ENCODE measurements at places on chromosomes 2 and 18.

DNA sequence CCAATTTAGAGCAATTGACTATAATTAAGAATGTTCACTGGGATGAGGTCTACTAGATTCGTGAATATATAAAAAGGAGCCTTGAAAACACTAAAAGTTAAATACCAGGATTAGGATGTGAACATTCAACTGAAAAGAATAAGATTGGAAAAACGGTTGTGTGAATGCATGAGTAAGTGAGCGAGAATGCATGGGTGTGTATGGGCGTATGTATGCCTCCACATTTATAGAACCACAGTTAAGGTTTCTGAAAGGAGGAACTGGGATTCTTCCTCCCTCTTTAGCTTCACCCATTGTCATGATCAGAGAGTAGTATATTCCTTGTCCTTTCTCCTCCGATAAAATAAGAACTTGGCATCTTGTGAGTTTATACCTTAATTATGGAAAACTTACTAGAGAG lies 151.1 kb upstream of the UBE2E3 start:
- no peak for DNase-seq

- no peak for DNase-seq
Measured at GRCh38 chr18:34956663-34957062, 84.5 kb upstream of the MAPRE2 start.

- no peak for DNase-seq
Measured at GRCh38 chr2:228118940-228119339, 62.5 kb downstream of the SPHKAP start.

DNA sequence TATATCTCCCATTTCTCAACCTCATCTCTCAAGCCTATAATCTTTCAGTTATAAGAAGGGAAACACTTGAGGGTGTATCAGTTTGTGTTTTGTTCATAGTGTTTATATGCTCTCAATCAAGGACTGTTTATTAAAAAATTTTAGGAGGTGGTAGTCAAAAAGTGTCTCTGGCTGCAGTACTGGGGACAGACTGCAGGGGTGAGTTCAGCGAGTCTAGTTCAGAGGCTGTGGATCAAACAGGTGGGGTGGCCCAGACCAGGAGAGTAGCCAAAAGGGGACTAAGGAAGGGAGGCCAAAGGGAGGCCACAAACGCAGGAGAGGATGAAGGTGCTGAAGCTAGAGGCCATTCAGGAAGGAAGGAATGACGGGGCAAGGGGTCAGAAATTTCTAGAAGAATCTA lies 136.3 kb downstream of the MSH2 start:
- no peak for DNase-seq

DNA sequence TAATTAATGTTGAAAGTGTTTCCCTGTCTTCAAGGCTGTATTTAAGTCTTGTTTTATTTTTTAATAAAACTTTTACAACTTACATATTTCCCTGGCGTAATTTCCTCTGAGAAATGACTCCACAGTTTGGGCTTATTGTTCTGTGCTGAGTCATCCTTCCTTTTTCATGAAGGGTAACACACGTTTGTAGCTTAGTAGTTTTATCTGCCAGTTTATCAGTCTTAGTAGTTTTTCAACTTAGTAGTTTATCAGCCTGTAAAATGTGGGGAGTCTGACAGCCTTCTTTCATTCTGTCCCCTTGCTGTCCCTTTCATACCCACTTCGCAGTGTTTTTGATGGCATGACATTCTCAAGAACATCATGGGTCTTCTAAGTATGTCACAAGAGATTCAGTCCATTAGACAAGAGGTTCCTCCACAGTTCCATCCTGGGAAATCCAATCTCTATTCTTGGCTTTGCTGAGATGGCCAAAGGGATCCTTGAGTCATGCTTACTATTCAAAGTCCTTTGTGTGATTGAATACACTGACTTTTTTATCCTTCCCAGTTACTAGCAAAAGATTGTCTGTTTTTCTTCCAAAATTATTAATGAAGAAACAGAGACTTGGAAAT lies 60.0 kb upstream of the SGPP2 start:
- DNase-seq, result no peak

- DNase-seq, result no peak
Measured at GRCh38 chr2:166092889-166093288, 34.9 kb downstream of the SCN1A start.

DNA sequence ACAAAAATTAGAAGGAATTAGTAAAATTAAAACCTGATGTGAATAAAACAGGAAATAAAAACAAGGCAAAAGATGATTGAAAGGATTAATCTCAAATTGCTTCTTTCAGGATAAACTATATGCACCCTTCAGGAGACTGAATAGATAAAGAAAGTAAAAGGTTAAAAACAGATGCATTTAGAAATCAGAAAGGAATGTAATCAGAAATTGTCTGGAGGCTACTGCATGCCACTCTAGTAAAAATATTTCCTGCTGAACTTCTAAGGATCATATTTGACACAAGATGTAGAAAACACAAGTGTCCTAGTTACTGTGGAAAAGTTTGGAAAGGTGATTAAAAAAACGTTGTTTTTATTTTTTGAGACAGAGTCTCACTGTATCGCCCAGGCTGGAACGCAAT lies 16.2 kb downstream of the CHCHD5 start:
- DNase-seq, result no peak

- DNase-seq, result no peak
Measured at GRCh38 chr2:106575955-106576354, 88.8 kb downstream of the CD8B2 start.

- DNase-seq, result no peak
Measured at GRCh38 chr2:37569986-37570679, 101.3 kb downstream of the CDC42EP3 start.

- no peak for DNase-seq
Measured at GRCh38 chr2:168521053-168521741, 65.1 kb downstream of the CERS6 start.

GRCh38 chr2:43725711-43726246 lies 48.1 kb upstream of the DYNC2LI1 start:
- no peak for DNase-seq

- no peak for DNase-seq
Measured at GRCh38 chr2:195652911-195653310, 4.1 kb upstream of the SLC39A10 start.

GRCh38 chr18:77249569-77250500 lies at the start of gene GALR1:
Gene GALR1 (plus strand): TSS chr18:77249848. CDS start chr18:77250549, 701 bp downstream.
- DNase-seq, result no peak

GRCh38 chr2:44753552-44754285 lies 187.8 kb upstream of the SIX3 start:
- DNase-seq, result no peak

DNA sequence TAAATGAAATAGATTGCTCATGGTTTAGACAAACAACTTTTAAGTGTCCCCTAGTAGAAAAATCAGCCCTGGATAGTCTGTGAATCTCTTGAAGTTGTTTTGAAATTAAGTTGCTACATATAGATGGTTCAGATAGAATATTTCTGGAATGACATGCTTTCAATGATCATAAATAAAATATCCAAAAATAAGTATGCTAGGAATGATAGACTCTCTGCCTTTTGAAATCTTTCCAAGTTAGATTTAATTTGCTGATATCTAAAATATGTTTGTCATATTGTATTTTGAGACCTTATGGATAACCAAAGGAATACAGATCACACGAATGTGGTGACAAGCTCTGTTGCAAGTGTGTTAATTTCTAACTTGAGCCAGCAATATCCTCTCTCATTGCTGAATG lies 488.7 kb downstream of the THSD7B start:
- no peak for DNase-seq

GRCh38 chr2:95669441-95669991 lies 77.7 kb downstream of the TRIM43 start:
- no peak for DNase-seq

DNA sequence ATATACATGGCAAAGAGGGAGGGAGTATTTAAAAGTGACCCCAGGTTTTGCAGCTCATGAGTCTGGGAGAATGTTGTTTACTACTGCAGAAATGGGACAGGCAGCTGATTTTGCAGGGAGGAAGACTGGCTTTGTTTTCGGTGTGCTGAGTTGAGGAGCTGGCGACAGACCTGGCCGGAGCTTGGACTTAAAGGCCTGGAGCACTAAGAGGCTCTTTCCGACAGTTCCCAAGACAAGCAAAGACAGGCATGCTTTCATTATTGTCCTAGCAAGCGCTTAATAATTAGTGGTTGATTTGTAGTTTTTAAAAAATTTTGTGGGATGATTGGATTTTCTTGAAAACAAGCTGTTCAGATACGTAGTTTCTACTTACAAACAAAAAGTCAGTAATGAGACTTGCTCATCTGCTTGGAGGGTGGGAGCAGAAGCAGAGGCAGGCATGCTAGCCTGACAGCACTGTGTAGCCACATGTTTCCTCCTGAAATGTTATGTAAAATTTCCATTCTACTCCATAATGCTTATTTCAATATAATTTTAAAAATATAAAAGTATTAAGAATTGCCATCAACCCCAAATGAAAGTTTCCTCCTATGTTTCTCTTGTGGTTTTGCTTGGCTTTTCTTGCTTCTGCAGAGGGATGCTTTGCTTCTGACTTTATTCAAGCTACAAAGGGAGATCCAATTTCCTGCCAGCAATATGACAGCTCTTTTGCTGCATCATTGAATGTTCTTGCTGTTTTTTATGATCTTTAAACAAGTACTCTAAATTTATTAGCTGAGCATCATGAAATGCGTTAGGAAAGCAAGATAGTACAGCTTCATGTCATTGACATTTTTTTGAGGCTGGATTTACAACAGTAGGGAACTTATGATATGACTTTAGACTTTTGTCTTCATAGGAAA lies 75.8 kb downstream of the PHLPP1 start:
- DNase-seq, result no peak

GRCh38 chr2:65754219-65754618 lies 321.8 kb upstream of the SPRED2 start:
- no peak for DNase-seq

DNA sequence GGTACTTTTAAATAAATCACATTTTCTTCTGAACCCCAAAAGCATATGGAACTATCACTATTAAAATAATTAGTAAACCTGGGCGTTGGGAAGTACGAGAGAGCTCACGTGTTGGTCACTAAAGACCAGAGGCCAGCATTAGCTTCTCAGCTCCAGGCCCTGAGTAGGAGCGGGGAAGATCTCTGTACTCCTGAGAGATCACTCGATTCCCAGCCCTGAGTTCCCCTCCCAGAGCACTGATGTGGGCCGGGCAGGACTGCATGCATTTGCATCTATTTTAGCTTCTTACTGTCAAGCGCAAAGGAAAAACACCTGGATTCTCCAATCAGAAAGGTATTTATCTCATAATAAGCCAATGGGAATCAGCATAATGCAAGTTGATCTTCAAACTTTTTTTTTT lies 6.2 kb downstream of the PXDN start:
- DNase-seq, result no peak

- DNase-seq, result no peak
Measured at GRCh38 chr2:63721082-63721424, 120.6 kb upstream of the UGP2 start.

GRCh38 chr2:28681158-28681571 lies 70.5 kb upstream of the PPP1CB start:
- DNase-seq, result no peak

GRCh38 chr18:79136742-79137141 lies 67.5 kb downstream of the ATP9B start:
- DNase-seq, result no peak

- no peak for DNase-seq
Measured at GRCh38 chr2:160167089-160167740, 32.9 kb downstream of the ITGB6 start.

GRCh38 chr2:235024191-235024860 lies 72.5 kb downstream of the SH3BP4 start:
- DNase-seq, result no peak

DNA sequence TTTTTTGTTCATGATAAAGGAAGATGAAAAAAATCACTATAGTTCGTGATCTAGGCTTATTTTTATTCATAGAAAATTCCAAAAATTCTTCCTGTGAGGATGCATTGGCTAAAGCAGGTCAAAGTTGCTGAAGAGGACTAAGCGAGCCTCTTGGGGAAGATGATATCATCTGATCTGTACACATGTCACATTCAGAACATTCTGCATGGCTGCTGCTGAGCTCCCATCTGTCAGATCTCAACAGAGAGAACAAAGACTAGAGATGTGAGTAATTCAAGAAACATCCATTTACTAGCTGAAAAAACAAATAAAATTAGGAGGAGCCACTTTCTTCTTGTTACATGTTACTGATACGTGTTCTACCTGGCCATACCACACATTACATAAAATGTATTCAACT lies 518.6 kb upstream of the FSIP2 start:
- no peak for DNase-seq

DNA sequence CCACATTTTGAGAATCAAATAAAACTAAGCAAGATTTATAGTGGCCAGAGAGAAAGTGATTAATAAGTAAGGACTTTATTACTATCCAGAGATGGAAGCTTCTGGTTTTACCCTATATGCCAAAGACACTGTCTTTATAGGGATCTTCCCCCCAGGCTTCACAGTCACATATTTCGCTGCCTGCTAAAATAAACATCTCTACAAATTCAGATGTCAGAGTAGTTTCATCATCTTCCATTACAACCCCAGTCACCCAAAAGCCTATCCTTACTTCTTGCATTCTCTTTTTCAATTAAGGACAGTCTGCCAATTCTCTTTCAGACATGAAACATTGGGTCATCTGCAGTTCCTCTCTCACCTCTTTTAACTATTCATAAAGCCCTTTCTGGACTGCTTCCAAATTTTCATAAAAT lies 28.3 kb downstream of the CREB1 start:
- no peak for DNase-seq
